ENCODE measurements at places on chromosomes 12 and 14.

DNA sequence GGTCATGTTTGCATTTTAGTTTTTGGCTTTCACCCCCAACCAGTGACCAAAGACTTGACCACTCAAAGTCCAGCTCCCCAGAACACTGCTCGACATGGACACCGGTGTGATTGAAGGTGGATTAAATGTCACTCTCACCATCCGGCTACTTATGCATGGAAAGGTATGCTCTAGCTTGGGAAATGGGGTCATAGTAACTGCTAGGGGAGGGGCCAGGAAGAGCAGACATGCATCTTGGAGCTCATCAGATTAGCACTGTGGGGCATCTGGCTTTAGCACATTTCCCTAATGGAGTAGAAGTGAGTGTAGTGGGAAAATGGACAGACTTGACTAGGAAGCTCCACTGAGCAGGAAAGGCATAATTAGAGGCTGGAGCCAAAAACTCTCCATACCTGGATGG lies 2.8 kb downstream of the PCBP2 start:
- DNase-seq = no peak

GRCh38 chr12:46915082-46915481 lies 89.3 kb upstream of the SLC38A4 start:
- DNase-seq = no peak

DNA sequence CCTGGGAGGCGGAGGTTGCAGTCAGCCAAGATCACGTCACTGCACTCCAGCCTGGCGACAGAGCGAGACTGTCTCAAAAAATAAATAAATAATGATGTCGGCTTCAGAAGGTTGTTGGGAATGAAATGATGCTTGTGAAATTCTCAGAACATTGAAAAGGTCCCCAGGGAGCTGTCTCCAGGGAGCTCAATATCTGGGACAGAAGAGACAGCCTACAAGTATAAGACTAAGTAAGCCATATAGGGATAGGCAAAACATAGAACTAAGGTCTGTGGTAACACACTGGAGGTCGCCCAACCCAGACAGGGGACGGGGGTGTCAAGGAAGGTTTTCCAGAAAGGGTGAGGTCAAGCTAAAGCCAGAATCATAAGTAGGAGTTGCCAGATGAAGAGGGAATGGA lies 29.5 kb upstream of the HSPB8 start:
- DNase-seq = no peak

- DNase-seq = no peak
Observed at GRCh38 chr14:106039400-106039799, 513.0 kb downstream of the TMEM121 start.

GRCh38 chr14:70716958-70717357 lies 75.2 kb downstream of the TTC9 start:
- DNase-seq = no peak

DNA sequence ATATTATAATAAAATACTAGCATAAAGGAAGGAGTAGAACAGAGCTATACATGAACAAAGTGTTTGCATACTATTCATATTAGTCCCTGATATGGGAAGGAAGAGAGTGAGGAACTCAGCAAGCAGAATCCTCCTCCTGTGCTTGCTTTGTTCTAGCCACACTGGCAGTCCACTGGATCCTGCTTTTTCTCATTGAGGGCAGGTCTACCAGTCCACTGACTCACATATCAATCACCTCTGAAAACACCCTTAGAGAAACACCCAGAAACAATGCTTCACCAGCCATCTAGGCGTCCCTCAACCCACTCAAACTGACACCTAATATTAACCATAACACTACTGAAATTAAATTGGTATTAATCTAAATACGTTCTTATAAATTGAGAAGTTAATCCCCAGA lies 1861.7 kb upstream of the SEL1L start:
- DNase-seq = no peak

- no peak for DNase-seq
Observed at GRCh38 chr14:88790501-88791251, 2.1 kb downstream of the EML5 start.

DNA sequence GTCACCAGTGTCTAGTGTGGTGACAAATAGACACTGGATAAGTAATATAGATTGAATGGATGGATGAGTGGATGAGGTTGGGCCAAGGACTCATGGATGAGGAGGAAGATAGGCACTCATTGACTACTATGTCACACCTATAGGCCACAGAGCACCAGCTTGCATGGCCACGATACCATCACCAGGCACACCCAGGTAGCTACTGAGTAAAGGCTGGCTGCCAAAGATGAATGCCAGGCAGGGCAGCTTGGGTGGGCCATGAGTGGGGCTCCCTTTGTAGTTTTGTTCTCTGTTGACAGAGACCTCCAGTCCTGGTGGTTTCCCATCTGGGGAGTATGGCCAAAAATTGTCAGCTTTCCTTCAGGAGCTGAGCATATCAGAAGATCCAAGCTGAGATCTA lies 11.2 kb upstream of the KRT83 start:
- DNase-seq = no peak

GRCh38 chr14:36408388-36408787 lies 88.0 kb upstream of the MBIP start:
- no peak for DNase-seq

DNA sequence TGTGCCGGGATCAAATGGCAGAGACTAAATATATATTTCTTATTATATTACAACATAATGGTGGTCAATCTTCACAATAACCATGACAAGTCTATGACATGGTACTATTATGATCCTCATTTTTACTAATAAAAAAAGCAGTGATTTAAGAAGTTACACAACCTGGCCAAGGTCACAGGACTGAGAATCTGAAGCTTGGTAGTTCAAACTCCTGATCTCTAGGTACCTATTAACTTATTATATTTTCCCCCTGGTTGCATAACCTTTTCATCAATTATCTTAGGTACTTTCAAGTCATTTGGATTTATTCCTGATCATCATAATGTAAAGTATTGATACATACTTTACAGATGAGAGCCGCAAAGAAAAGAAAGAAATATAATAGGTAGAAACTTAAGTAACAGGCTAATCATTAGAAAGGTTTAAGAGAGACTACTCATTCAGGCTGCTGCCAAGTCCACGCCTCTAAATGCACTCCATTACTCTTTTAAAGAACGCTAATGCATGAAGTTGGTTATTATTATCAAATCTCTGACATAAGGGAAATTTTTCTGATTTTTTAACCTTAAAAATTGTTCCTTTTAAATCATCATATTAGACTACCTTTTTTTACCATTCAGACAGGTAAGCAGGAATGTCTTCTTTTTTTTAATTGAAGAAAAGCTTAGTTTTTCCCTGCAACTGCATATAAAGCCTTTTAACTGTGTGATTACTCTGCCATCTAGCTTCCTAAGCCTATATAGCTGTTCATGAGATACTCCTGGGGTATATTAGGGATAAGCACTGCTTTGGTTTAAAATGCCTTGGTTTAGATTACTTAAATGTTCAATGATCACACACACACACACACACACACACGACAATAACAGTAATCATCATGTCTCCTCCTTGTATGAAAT lies 35.6 kb downstream of the RPS29 start:
- no peak for DNase-seq

- DNase-seq = no peak
Observed at GRCh38 chr12:65891987-65892481, 67.8 kb downstream of the HMGA2 start.

DNA sequence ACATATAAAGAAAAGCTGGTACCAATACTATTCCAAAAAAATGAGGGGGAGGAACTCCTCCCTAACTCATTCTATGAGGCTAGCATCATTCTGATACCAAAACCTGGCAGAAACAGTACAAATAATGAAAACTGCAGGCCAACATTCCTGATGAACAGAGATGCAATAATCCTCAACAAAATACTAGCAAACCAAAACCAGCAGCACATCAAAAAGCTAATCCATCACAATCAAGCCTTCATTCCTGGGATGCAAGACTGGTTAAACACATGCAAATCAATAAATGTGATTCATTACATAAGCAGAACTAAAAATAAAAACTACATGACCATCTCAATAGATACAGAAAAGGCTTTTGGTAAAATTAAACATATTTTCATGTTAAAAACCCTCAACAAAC lies 281.3 kb downstream of the KCNH5 start:
- no peak for DNase-seq

DNA sequence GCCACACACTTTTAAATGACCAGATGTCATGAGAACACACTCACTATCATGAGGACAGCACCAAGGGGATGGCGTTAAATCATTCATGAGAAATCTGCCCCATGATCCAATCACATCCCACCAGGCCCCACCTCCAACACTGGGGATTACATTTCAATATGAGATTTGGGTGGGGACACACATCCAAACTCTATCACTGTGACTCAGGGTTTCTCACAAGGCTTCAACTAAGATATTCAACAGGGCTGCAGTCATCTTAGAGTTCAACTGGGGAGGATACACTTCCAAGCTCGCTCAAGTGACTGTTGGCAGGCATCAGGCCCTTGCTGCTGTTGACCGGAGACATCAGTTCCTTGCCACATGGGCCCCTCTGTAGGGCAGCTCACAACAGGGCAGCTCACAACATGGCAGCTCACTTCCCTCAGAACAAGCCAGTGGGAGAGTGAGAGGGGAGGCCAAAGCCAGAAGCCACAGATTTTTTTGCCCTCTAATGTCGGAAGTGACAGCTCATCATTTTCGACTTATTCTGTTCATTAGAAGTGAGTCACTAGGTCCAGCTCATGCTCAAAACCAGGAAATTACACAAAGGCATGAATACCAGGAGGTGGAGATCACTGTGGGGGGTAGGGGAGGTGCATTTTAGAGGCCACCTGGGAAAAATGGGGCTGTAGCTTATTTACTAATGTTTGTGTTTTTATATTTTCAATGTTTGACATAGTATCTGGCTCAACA lies 50.8 kb upstream of the PTHLH start:
- DNase-seq = no peak

- DNase-seq = no peak
Observed at GRCh38 chr12:25788707-25789442, 169.6 kb upstream of the RASSF8 start.

DNA sequence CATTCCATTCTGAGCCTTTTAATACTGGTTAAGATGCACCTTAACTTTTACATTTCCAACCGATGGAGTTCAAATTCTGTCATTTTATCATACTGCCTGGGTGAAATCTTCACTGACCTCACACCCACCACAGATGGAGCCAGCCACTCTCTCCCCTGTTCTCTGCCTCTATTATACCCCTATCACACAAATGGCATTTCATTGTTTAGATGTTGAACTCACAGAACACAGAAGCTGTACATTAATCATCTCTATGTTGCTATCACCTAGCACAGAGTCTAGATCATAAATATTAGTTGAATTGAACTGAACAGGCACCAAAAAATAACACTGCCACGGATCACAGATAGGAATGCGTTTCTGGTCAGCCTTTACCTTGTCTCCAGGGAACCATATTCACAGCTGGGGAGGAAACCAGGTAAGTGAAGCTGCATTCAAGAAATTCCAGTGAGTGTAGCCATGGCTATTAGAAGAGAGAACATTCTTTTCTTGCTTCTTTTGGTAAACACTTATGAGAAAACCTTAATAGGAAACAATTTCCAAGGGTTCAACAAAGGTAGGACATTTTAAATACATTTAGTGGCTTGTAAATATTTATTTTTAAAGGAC lies 194.9 kb upstream of the RMST start:
- DNase-seq = no peak

DNA sequence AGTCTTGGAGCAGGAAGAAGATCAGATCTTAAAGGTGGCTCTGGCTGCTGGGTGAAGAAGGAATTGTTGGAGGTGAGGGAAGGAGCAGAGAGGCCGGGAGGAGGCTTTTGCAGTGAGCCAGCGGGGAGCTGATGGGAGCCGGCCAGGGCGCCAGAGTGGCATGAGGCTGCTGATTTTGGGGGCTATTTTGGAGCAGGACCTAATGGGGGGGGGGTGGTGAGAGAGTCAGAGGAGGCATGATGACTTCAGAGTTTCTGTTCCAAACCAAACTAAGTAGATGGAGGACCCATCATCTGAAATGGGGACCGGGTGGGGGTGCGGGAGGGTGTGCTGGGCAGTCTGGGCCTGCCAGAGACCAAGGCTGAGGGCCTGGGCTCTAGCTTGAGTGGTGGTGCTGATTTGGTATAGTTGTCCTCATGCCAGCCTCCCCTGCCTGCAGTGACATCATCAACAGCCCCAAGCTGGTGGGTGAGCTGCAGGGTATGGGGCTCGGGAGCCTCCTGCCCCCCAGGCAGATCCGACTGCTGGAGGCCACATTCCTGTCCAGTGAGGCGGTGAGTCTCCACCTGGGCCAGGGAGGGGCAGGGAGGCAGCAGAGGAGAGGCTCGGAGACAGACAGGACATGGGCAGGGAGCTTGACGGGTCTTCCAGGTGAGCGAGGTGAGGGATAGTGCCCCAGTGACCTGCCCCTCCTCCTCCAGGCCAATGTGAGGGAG lies 6.2 kb downstream of the TNFAIP2 start:
- no peak for DNase-seq

- DNase-seq = no peak
Observed at GRCh38 chr14:56794088-56794556, 16.2 kb downstream of the OTX2 start.

DNA sequence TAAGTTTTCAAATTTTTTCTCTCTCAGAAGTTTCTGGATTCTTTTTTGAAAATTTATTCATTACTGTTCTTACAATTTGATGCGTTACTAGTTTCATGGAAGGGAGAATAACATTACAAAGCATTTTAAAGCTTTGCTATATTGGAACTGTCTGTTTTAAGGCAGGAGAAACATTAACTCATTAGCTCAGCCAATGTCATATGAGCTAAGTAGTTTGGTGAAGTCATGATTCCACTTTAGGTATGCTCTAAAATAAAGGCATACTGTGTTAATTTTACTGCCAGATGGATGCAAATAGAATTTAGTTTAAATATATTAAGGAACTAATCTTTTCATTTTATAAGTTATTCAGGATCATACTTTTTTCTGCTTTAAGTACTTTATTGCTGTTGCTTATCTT lies 46.0 kb downstream of the ARID2 start:
- DNase-seq = no peak

- no peak for DNase-seq
Observed at GRCh38 chr12:8420506-8420905, 35.3 kb upstream of the CLEC6A start.

All from GM12891 (cell line).